ENCODE measurements at places on chromosomes 7 and 10.

DNA sequence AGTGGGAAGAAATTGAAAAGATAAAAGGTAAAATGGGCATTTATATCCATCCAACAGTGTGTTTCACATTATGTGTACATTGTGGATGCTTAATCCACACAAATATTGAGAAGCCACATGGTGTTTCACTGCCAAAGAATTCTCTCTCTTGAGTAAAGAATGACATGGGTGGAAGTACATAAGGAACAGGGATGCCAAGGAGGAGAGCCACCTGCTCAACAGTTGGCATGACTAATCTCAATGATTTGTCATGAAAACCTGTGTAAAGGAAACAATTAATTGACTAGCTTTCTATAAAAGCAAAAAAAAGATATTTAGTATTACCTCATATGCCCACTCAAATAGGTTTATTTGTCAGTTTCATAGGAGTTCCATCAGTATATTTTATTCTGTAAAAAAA is 43.1 kb downstream of the MAGI2 start:
- no peak for DNase-seq

GRCh38 chr10:122478971-122479370 is 17.6 kb downstream of the HTRA1 start:
- no peak for DNase-seq

DNA sequence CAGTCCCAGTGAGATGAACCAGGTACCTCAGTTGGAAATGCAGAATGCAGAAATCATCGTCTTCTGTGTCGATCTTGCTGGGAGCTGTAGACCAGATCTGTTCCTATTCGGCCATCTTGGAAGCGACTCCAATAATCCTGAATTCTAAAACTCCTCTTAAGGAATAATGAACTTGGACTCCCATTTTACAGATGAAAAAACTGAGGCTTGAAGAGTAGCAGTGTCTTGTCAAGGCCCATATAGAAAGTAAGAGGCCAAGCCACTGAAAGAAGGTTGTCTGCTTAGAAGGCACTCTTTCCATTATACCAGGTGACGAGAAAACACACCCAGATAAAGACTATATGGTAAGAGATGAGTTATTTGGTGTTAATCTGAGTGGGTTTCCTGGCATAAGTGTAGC is 148.6 kb upstream of the LAMB4 start:
- no peak for DNase-seq

- no peak for DNase-seq
These were observed 41.3 kb upstream of the KMT2C start for GRCh38 chr7:152477079-152477478.

- DNase-seq, result no peak
These were observed 99.0 kb downstream of the CAMK1D start for GRCh38 chr10:12448340-12448728.

GRCh38 chr7:107958764-107959526 is 44.0 kb downstream of the LAMB1 start:
- no peak for DNase-seq

GRCh38 chr7:105890290-105890997 is 14.0 kb upstream of the ATXN7L1 start:
- DNase-seq, result no peak

- DNase-seq, result peak; percentile 38
These were observed 20.4 kb downstream of the GRID2IP start for GRCh38 chr7:6530626-6531491.

DNA sequence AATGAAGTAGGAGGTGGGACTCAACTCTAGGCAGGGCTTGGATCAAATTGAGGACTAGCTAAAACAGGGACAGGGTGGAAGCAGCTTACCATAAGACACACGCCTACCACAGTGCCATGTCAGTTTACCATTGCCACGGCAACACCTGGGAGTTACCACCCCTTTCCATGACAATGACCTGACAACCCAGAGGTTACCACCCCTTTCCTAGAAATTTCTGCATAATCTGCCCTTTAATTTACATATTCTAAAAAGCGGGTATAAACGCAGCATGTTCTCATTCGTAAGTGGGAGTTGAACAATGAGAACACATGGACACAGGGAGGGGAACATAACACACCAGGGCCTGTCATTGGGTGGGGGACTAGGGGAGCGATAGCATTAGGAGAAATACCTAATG is 72.7 kb downstream of the GCC1 start:
- DNase-seq, result no peak

DNA sequence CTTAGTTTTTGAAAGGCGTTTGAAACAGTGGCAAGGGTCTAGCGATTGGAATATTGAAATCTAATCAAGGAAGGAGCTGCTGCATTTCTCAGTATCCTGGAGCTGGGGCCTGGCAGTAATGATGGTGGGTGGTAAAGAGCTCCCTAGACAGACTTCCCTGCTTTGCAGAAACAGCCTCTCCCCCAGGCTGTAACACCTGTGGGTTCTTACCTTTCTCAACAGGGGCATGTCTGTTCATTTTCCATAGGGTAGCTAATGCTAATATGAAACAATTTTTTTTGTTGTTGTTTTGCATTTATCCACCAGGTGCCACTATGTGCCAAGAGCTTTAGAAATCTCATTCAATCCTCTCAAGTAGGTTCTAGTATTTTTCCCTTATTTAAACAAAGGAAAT is 345.5 kb downstream of the REEP3 start:
- DNase-seq, result no peak

DNA sequence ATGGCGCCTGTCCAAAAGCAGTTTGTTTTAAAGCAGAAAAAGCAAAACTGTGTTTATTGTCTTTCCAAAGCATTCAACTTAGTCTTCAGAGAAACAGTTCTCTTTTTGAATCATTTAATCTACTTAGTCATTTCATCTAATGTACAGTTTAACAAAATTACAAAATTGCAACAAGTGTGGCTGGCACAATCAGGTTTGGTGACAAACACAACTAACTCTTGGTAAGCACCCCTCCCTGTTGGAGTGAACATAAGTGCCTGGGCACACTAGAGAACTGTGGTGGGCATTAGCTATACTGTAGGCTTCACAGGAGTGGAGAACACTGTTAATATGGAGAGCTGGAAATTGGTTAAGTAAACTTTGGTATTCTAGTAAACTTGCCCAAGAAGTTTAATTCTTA is 6.9 kb downstream of the CREM start:
- DNase-seq, result no peak

DNA sequence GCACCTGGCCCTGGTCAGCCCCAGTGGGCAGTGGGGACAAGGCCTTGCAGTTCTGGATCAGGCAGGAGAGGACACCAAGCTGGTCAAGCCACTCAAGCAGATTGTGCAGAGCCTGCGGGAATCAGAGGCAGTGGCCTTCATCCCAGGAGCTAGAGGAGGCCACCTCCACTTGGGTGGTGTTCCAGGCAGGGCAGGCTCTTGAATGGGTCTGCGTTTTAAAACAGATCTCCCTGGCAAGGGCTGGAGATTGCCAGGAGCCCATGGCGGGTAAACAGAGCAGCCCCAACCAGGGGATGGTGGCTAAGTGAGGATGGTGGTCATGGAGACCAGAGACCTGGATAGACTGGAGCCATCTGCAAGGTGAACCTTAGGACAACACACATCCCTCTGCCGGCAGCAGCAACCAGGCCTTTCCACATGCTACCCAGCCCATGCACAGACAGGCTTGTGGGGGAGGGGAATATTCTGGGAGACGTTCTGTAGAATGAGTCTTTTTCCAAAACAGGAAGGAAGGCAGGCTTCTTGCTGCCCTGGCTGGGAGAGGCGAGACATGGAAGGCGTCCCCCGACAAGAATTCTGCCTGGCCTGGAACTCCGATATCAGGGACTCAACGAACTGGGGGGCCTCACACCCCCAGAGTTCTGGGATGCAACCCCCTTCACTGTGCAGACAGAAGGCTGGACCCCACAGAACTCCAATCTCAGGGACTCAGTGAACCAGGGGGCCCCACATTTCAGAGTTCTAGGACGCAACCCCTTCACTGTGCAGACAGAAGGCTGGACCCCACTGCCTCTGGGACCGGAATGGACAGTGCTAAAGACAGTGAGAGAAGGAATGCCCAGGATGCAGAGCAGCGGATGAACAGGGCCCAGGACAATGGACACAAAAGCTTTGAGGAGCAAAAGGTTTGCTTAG is 264.8 kb downstream of the PTPRN2 start:
- DNase-seq, result peak; percentile 30

DNA sequence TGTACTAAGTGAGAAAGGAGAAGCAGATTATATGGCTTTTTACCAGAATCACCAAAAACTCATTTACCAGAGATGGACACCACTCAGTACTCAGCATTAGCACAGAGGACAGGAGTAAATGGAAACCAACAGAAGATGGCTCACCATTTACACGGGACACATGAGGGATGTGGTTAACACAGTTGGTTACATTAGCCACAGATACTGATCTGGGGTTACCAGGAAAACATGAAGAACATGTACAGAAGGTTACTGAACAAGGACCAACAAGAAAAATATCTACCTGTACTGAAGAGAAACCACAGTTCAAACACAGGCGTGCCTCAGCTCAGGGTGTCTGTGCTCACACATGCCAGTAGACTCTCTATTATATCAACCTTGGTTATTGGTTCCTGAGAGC is 1285.8 kb upstream of the SORCS1 start:
- DNase-seq, result no peak

DNA sequence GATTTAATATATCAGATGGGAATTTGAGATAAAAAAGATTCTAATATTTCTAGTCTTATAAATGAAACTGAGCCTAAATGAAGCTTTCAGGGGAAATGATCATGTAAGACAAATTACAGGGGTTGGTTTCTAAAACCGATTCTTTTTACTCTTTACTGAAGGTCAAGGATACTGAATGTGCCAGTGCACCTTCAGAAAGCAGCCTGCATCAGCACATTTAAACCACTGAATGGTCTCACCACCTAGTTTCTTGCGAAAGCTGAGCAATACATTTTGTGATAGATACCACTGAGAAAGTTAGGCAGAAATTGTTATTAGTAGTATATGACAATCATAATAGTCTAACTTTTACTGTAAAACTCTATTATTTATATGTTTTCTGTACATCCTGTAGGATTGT is 180.7 kb downstream of the PCDH15 start:
- no peak for DNase-seq

GRCh38 chr10:112526906-112527305 is 79.9 kb downstream of the VTI1A start:
- DNase-seq, result peak; percentile 81

DNA sequence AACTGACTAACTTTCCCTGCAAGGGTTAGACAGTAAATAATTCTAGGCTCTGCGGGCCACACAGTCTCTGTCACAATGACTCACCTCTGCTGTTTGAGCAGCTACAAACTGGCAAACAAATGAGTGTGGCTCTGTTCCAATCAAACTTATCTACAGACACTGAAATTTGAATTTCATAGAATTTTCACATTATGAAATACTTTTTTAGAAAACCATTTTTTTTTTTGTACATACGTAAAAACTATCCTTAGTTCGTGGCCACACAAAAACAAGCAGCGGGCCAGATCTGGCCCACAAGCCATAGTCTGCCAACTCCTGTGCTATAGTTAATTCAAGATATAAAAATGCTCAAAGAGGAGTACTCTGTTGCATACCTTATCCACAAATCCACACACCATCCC is 32.6 kb downstream of the PIP4K2A start:
- no peak for DNase-seq

- DNase-seq, result peak; percentile 94
These were observed 45.0 kb downstream of the ALOX5 start for GRCh38 chr10:45418849-45419675.

GRCh38 chr7:128010391-128011127 is 20.7 kb downstream of the LRRC4 start:
- no peak for DNase-seq

DNA sequence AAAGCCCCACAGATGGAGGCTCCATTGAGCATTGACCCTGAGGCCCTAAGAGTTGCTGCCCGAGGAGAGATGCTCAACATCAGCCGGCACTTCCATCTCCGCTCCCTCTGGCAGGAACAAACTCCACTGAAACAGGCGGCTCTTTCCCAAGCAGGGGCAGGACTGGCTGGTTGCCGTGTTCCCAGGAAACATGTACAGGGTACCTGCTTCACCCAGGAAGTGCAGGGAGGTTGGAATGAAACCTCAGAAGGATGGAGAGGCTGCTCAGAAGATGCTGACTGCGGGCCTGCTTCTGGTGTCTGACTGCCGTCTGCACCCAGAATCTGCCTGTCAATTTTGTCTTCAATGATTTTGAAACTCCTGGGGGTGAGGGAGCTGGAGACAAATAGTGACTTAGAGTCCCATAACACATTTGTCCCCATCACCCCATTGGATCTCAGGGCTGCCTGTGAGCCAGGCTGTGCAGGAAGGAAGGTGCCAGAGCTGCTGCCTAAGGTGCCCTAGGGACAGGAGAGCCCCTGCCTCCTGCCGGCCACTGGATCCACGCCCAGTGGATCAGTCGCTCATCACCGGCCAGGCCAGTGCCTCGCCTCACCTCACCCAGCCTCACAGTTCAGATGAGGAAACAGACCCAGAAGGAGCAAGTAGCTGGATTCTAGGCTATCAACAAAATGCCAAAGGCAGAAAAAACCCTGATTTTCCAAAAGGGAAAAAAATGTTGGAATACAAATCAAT is 237.3 kb downstream of the PTPRN2 start:
- DNase-seq, result no peak

DNA sequence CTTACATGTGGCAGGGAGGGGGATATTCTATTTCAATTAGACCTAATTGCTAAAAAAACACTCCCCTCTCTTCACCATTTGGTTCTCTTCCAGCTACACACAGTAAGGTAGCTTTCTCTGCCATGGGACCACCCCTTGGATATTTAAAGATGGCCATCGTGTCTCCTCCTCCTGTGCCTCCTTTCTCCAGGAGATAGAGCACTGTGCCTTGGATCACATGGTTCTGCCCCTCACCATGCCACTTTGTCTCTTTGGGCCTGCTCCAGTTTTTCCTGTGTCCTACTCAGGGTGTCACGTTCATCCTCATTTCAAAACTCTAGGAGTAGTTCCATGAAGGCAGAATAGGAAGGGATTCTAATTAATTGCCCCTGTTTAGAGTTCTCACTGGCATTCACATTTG is 1060.2 kb downstream of the KCNMA1 start:
- DNase-seq, result no peak

DNA sequence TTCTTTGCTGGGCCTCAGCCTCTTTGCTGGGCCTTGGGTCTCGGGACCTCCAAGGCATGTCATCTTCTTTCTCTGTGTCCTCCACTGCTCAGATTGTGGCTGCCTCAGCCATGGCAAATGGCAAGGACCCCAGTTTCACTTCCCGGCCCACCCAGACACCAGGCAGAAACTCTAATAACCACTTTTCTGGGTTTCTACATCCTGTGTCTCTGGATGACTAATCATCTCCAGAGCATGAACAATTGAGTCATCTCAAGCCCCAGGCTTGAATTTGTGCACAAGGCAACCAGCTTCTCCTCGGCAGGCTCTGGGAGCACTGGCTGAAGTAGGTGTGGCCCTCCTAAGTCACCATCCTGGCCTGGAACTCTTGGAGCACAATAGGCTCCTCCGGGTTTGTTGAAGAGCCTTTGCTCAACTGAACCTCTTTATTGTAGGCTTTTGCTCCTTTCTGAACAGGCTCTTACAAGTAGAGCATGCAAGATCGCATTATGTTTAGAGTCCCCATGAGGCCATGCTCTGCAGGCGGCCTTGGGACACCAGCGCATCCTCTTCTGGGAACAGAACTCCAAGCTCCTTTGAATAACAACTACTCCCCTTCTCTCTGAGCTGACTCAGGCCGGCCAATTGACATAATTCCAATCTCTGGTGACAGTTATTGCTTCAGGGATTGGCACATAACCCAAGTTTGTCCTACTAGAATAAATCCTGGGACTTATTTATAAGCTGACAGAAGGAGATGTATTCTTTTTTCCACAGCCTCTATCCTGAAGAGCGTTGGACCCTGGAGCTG is 218.1 kb downstream of the WDR11 start:
- DNase-seq, result no peak

- no peak for DNase-seq
These were observed 95.3 kb downstream of the CNNM2 start for GRCh38 chr10:103013416-103013815.
